NCI-H2171 (cell line): ENCODE measurements at places on chromosomes 6 and 20.

- no peak for DNase-seq
These were observed 43.5 kb upstream of the ENPP1 start for GRCh38 chr6:131764350-131764749.

DNA sequence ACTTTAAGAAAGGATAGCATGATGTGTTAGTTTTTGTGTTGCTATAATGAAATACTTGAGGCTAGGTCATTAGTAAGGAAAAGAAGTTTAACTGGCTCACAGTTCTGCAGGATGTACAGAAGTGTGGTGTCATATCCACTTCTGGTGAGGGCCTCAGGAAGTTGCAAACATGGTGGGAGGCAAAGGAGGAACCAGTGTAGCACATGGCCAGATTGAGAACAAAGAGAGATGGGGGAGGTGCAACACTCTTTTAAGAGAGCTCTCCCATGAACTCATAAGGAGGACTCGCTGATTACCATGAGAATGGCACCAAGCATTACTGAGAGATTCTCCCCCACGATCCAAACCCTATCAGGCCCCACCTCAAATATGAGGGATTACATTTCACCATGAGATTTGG, 265.4 kb downstream of the RIMS1 start:
- no peak for DNase-seq

DNA sequence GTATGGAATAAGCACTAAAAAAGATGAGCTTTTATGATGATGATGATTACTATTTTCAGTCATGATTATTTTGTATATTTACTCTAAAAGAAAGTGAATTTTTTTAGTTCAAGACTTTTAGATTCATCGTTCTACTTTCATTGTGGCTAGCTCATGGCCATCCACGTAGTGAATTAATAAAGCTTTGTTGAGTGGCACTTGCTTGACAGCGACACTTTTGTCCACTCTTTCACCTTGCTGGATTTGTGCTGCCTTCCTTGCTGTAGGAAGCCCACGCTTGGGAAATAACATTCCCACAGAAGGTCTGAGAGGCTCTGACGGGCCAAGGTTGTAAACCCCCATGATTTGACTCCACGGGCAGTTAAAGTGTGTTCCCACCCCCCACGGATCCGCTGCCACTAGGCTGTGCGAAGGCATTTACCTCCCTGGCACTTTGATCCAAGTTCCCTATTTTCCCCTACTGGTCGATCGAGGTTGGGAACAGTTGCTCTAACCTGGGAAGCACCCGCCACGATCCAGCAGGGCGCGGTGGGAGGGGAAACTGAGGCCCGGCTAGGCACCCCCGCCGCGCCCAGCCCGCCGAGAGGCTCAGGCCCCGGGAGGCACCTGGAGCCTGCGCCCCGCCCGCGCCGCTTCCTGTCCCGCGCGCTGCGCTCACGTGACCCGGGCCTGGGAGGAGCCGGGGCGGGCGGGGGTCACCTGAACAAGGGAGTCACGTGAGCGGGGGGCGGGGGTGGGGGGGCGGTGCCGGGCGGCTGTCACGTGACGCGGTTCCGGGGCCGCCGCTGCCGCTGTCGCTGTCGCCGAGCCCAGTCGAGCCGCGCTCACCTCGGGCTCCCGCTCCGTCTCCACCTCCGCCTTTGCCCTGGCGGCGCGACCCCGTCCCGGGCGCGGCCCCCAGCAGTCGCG, at the start of gene IGF2R:
IGF2R (plus strand) TSS at position 788 of the 909 bp plus-strand sequence. CDS start 165 bp downstream, outside the sequence.
- DNase-seq, result peak; percentile 93

DNA sequence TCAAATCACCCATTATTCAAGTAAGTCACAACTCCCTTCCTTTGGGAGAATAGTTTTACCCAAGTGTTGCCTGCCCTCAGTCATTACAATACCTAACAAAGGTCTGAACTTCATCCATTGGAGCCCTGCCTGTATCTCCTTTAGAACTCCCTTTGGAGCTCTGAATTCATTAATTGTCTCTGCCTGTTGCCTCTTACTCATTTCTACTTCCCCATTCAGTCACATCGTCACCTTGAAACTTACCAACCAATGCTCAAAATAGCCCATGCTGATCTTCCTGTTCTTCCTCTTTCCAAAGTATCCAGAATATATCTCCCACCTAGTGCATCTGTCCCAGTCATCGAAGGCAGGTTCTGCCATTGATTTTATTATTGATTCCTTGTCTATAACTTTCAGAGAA, 120.7 kb upstream of the ADGRF1 start:
- no peak for DNase-seq

DNA sequence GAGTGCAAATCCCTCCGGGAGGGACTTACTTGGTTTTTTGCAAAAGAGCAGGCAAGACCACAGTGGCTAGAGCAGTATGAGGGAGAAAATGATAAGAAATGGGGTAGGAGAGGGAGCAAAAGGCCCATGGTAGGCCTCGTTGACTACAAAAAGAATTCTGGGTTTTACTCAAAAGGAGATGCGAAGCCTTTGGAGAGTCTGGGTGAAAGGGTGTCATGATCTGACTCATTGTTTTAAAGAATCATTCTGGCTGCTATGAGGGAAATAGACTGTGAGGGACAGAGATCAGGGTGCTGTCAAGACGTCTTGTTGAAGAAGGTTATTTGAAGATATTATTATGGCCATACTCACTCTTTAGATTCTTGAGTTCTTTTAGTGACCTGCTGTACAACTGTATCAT, 13.0 kb downstream of the TBC1D32 start:
- DNase-seq, result no peak

- DNase-seq, result peak; percentile 62
These were observed 90.4 kb downstream of the CARMIL1 start for GRCh38 chr6:25369433-25370177.
